ENCODE measurements at places on chromosomes 12 and 14.

DNA sequence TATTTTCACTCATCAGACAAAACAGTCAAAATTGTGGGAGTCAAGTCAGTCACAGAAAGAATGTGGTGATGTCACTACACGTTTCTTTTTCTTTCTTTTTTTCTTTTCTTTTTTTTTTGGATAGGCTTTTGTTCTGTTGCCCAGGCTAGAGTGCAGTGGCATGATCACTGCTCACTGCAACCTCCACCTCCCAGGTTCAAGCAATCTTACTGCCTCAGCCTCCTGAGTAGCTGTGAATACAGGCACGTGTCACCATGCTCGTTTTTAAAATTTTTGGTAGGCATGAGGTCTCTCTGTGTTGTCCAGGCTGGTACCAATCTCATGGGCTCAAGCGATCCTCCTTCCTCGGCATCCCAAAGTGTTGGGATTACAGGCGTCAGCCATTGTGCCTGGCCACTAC lies 2.3 kb downstream of the CLECL1 start:
- no peak for DNase-seq

DNA sequence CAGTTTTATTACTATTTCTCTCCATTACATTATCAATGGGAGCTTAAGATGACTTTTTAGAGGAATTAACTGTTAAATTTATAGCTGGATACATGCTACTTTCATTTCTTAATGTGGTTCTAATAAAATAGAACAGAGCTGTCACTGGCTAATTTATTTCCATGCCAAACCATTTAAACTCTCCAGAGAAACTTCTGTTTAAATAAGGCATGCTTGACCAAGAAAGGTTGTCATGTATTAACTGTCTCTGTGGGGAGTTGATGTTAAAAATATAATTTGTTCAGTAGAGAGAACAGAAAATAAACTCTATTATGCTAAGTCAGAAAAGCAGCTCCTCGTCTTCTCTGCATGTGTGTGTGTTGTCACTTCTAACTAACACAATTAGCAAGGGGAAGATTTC lies 447.4 kb downstream of the SLC16A7 start:
- DNase-seq, result no peak

GRCh38 chr12:111143271-111143670 lies 222.9 kb upstream of the MYL2 start:
- DNase-seq, result no peak

DNA sequence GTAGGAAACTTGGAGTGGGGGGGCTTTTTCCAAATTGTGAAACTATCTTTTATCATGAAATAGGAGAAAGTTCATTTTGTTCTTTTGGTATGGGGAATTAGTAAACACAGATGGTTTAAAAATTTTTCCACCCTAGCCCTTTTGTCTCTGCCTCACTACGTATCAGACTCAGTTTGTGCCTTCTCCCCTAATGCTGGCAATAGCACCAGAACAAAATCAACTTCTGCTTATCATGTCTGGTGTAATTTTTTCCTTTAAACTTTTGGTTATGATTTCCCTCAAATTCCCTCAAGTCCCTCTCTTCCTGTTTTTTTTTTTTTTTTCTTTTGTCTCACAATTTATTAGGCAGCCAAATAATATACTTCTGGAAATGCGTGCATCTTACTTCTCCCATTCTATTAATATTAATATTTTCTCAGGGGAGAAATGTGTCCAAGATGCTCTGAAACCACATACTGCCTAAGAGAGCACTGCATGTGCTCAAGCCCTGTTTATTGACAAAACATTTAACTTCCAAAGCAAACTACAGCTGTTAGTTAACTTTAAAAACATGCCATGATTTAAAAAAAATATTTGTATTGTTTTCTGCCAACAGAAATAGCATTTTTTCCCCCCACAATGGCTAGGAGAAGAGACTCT lies 35.4 kb downstream of the TESPA1 start:
- DNase-seq, result no peak

DNA sequence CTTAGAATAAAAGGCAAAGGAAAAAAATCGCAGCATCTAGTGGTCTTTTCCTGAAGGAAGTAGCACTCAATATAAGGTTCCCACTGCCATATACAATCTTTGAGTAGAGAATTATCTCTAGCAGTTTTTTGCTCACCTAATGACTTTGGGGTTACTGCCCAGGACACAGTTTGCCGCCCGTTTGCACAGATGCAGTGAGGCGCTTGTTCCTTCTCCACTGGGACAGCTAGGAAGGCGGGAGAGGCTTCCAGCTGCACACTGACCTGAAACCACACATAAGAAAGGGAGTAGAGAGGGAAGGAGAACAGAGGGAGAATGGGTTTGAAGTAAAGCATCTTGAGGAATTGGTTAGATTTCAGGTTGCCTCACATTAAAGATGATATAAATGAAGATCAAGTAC lies 25.5 kb downstream of the A2M start:
- DNase-seq, result no peak

- no peak for DNase-seq
Measured at GRCh38 chr14:88380405-88380804, 5.1 kb upstream of the SPATA7 start.

GRCh38 chr14:90299408-90299807 lies 32.3 kb downstream of the NRDE2 start:
- DNase-seq, result no peak

DNA sequence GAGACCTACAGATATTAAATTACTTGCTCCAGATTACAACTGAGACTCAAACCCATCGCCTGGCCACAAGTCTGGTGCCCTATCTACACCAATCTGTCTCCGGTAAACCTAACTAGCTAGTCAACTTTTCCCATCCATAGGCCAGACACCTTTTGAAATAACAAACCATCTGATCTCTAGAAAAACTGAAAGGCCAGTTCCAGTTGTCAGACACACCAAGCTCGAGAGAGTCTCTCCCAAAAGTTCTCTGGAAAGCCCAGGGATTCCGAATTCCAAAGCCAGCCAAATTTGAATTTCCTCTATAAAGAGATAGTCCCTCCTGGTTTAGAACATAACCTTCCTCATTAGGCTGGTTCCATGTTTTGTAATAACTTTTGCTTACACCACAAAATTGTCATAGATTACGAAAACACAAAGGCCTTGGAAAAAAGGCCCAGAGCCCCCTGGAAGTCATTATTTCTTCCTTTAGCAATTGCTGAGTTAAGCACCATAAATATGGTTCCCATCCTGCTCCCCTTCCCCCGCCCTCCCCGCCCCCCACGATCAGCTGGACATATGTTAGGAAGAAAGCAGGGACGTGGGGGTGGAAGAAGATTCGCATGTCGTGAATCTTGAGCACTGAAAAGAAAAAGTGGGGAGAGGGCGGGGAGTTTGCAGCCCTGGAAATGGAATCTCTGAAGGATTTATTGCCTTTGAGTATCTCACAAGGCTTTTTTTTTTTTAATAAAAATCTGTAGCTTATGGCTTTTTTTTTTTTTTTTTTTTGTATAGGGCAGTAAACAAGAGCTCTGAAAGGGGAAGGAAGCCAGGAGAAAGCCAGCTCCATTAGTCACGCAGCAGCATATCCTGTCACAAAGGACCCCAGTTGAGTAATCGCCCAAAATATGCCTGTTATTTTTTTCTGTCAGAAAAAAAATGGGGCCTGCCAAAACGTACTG lies 110.4 kb downstream of the ZFP36L1 start:
- DNase-seq, result no peak

DNA sequence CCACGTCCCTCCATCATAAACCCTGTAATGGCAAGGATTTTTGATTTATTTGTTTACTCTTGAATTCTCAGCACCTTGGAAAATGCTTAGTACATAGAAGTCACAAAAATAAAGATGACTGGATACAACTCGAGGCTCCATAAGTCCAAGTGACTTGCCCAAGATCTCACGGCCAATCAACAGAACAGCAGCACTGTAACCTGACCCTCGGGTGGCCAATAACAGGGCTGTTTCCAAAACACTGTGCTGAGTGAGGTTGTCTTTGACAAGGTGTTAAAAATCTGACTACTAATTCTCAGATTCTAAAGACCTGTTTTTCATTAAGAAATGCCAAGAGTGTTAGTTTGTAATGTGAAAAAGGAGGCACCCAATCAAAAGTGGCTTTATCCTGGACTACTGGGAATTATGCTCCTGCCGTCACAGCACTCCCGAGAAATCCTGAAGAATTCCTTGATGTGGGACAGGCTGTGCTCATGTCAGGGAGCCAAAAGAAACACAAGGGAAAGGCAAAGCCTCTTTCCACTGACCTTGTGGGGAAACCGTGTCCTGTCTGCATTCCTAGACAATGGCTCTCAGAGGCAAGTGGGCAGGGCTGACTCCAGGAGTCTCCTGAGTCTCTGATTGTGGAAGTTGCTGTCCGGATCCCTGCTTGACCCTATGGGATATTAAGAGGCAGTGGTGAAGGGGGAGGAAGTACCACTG lies 204.7 kb upstream of the PELI2 start:
- DNase-seq, result no peak

GRCh38 chr14:35827678-35828472 lies 1.7 kb downstream of the BRMS1L start:
- DNase-seq, result no peak

- no peak for DNase-seq
Measured at GRCh38 chr12:34163443-34163842, 141.1 kb downstream of the ALG10 start.

DNA sequence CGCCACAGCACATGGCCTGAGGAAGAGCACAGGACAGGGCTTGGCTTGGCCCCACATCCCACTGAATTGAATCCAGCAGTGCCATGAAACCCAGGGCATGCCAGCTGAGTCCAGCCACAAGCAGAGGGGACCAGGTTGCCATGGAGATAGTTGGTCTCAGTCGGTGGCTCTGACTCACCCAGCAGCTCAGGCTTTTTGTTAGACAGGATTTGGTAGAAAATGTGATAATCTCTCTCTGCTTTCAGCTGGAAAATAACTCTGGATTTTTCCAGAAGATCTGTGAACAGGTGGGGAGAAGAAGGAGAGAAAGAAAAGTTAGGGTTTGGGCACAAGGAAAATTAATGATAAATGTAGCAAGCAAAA lies 4.8 kb downstream of the MYH7 start:
- DNase-seq, result no peak

DNA sequence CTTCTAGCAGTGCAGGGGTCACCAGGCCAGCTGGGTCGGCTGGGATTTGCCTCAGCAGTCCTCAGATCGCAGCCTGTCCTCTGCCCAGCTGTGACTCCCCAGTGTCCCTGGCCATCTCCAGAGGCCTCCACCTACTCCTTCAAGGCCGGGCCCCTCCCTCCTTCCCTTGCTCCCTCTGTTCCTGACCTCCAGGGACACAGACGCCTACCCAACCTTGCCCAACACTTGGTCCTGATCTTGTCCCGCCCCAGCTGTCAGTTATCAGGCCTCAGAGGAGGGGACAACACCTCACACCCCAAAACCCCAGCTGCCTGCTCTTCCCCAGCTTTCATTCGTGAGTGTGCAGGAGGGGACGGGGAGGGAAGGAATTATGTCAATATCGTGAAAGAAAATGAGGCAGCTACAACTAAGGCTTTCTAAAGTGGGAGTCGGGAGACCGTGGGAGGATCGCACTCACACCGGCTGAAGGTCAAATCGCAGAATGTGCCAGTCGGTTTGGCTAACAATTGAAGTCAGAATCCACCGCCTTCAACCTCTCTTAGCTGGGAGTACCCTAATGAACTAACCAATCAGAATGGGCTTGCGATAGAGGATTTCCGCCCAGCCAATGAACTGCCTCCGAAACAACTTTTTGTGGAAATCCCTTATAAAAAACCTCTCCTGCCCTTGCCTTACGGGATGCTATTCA lies 9.4 kb upstream of the PLBD2 start:
- no peak for DNase-seq

DNA sequence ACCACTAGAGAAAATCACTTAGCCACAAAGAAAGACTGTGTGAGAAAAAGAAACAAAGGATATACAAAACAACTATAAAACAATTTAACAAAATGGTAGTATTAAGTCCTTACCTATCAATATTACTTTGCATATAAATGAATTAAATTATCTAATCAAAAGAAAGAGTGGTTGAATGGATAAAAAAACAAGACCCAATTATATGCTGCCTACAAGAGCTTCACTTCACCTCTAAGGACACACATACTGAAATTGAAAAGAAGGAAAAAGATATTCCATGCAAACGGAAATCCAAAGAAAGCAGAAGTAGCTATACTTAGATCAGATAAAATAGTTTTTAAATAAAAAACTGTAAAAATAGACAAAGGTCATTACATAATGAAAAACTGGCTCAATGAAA lies 134.9 kb upstream of the CCDC196 start:
- no peak for DNase-seq

DNA sequence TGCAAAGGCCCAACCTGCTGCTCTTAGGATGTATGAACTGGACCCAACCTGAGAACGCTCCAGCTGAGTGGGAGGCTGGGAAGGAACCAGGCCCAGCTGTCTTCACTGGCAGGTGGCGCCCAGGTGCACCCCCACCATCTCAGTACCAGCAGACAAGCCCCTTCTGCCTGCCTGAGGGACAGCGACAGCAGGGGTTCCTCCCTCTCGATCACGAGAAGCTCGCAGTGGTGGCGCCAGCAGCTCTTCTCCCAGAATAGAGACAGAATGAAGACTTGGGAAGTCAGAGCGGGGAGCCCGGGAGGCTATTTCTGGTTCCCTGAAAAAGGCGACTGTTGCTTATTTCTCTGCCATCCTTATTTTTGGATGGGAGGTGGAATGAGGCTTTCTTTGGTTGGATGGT lies 46.5 kb downstream of the CHGA start:
- DNase-seq, result no peak

DNA sequence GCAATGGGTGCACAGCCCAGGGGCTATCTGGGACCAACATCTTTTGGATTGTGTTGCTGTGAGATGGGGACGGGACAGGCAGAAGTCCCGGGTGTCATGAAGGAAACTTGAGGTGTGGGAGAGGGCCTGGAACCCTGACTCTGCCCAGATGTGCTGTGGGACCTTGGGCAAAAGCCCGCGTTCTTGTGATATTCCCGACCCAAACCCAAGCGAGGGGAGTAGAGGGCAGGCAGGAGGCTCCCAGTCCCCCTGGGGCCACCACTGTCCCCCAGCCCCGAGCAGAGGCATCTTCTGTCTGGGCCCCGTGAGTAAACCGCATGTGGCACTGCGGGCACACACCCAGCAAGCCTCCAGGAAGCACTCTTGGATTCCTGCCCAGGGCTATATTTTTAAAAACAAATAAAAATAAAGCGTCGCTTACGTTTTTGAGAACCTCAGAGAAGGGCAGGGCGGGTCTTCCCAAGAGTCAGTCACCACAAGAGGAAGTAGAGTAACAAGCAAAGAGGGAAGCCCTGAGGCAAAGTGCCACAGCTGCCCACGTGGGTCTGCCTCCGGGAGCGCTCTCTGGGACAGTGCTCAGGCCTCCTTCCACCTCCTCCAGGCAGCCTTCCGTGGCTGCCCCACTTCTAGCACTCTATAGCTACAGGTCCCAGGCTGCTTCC lies 39.5 kb downstream of the BEGAIN start:
- no peak for DNase-seq
